ENCODE measurements at places on chromosomes 2 and 18.

GRCh38 chr18:78625847-78626246 lies 353.8 kb upstream of the SALL3 start:
- DNase-seq, result no peak

- no peak for DNase-seq
Measured at GRCh38 chr18:12291161-12291560, 16.9 kb upstream of the TUBB6 start.

- no peak for DNase-seq
Measured at GRCh38 chr18:28372186-28372585, 195.3 kb upstream of the CDH2 start.

DNA sequence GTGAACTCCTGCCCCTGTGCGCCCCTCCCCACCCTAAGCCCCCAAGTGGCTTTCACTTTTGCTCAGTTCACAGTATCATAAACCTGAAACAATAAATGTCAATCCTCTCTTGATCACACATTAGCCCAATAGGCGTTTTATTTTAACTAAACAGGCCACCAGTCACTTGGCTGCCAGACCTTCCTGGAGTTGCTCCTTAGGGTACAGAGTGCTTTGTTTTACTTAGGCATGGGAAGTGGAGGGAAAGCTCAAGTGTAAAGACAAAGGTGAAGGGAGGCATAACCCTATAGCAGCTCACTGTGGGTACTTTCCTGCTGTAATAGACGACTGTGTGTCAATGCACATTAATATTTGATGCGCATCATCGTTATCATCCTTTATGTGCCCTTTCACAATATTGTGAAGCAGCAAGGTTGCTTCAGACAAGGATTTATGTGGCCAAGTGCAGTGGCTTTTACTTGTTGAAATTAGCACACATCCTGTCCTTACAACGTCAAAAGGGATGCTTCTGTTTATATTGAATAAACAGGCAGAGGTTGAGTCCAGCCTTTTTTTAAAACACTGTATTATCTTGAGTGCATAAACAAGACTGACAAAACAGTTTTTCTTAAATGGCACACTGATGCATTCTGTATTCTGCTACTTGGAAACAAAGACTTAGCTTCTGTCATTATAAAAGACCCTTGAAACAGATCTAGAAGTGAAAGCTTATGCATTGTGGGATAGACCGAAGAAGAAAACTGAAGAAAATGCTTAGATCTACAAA lies 168.5 kb downstream of the TMEFF2 start:
- no peak for DNase-seq

All from gastrocnemius medialis (tissue), 4 donors.